ENCODE measurements at places on chromosomes 4 and X. TPM values are rescaled to one million over a fixed set of nuclear protein-coding genes. Genes with fewer than 3 reads are reported as not detected.

The SLC26A1 gene
- 0.28 TPM for total RNA-seq

The CCKAR gene
- 0.57 TPM for total RNA-seq

The FAM149A gene
- total RNA-seq = 7.0 TPM

The CCDC149 gene
- 14.0 TPM for total RNA-seq

The UGT2B10 gene
- not detected for total RNA-seq

The SLC9B1 gene
- total RNA-seq = 0.83 TPM

The RNF128 gene
- 5.7 TPM for total RNA-seq

The NAA11 gene
- total RNA-seq = not detected

The FAT4 gene
- total RNA-seq = 8.1 TPM

The ERVMER34-1 gene
- under 0.01 TPM for total RNA-seq

The CXCL11 gene
- total RNA-seq = 0.14 TPM

The SRPX gene
- 34.8 TPM for total RNA-seq

The VEGFD gene
- 0.46 TPM for total RNA-seq

The GPRASP1 gene
- 4.0 TPM for total RNA-seq

The CENPI gene
- 2.8 TPM for total RNA-seq

The HTRA3 gene
- 10.4 TPM for total RNA-seq

The TMEM271 gene
- not detected for total RNA-seq
